GM03348 (cell line): ENCODE measurements at places on chromosomes 6 and 20.

DNA sequence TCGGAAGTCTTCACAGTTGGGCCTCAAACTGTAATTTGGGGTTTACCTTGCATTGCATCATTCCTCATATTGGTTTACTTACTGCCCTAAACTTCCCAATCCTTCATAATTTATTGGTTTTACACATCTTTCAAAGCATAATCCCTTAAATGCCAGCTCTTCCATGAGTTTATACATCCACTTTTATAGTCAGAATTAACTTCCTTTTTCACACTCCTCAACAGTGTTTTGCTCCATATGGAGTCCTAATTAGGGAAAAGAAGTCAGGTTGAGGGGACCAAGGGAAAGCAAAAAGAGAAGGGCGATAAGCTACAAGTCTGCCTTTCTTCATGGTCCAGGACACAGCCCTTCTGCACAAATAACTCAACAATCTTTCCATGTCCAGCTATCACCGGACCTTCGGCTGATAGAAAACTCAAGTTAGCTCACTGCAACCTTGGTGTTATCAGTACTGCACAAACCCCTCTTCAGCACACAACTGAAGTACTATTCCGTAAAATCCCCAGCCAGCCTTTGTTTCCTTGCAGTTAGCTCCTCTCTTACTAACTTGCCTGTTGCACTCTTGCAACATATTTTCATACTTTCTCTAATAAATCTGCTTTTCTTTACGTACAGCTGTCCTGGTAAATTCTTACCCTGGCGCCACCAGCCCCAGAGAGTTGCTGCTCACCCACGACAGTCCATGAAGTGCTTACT lies 2.0 kb downstream of the EEF1E1 start:
- DNase-seq: no peak

GRCh38 chr6:115885636-115886366 lies 174.9 kb downstream of the FRK start:
- no peak for DNase-seq

- DNase-seq: no peak
Measured at GRCh38 chr6:3137057-3137777, 18.7 kb downstream of the BPHL start.

DNA sequence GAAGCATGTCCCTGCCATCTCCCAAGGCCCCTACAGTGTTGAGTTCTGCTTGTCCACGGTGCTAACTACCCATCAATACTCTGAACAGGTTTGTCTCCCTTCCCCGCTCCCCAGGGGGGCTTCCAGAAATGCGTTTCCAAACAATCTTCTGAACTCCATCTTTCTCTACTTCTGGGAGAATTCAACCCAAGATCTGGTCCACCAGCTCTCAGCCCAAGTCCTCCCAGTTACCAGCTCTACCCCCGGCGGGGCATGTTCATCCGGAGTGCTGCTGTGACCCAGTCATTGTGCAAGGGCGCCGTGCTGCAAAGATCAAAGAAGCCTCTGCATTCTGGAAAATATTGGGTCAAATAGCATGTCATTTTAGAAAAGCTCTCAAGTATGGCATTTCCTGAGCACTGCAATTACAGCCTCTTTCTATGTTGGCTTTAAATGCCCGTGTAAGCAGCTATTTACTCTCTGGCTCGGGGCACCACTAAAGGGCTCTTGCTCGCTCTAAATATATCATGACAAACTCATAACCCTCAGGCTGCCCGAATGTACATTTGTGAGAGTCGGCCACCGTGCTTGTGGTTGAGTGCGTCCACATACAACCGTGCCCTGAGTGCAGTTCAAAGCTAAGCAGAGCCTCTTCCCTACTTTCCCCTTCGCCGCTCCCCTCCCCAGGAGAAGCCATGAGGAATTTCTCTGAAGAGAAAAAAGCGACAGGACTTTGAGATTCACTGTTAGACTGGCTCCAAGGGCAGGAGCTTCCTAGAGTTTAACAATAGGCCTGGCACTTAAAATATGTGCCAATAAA lies 71.6 kb downstream of the BANF2 start:
- DNase-seq: no peak

- DNase-seq: no peak
Measured at GRCh38 chr6:139821676-139822223, 447.3 kb upstream of the CITED2 start.
